ENCODE measurements at places on chromosomes 12 and 14.
A peak's percentile ranks its signal among the peaks of the same experiment; 100 is the strongest.

DNA sequence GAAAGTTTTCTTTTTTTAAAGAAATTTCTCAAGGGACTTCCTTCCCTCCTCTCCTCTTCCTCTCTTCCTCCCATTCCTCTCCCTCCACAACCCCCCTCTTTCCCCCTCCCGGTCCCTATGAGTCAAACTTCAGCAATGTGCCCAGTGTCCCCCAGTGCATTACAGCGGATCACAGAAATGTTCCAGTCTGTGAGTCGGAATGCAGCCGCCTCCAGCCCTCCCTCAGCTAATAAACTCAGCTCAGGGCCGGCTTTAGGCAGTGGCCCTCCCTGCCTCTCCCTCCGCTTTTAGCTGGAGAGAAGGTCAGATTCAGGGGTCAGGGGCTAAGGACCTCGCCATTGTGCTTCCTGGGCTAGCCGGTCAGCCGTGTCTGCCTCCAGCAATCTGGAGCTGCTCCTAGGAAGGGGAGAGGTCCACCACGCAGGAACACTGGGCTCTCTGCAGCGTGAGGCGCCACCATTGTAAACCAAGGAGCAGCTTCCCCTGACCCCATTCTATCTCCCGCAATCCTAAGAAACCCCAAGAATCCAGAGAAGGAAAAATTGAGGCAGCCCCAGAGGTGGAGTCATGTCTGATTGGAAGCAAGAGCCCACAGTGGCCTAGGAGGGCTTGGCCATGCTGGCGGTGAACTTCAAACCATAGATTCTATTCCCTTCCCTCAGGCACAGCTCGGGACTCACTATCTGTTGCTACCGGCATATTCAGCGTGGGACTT, 1.1 kb upstream of the HDAC7 start:
- no peak for DNase-seq

DNA sequence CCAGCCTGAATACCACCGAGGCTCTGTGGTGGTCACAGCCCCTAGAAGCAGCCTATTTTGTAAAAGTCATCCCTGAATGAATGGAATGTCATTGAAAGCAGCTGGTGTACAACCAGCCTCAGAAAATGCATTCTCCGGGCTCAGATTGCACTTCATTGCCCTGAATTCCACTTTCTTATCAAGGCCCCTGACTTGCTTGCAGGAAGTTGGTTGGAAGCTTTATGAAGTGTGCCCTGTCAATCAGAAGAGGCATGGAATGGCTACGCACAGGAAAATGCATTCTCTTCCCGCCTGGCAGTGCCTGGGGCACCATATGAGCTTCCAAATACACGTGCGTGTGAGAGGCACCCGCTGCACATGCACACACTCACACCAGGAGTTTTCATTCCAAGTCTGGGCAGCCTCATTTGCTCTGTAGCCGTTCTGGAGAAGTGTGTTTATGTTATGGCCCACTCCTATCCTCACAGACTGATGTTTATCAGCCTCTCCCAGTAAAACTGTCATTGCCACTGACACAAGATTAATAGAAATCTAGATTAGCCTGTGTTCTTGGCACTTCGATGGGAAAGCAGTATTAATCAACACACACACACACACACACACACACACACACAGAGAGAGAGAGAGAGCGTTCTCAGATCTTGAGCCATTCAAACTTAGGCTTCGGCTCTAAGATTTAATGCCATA, 63.9 kb downstream of the NUAK1 start:
- no peak for DNase-seq

GRCh38 chr12:6563448-6564050, 4.5 kb downstream of the NOP2 start:
- peak; percentile 76 for DNase-seq

- no peak for DNase-seq
Observed at GRCh38 chr12:70643939-70644338, 6.7 kb upstream of the PTPRB start.

- no peak for DNase-seq
Observed at GRCh38 chr12:93092649-93092945, 163.5 kb upstream of the EEA1 start.

DNA sequence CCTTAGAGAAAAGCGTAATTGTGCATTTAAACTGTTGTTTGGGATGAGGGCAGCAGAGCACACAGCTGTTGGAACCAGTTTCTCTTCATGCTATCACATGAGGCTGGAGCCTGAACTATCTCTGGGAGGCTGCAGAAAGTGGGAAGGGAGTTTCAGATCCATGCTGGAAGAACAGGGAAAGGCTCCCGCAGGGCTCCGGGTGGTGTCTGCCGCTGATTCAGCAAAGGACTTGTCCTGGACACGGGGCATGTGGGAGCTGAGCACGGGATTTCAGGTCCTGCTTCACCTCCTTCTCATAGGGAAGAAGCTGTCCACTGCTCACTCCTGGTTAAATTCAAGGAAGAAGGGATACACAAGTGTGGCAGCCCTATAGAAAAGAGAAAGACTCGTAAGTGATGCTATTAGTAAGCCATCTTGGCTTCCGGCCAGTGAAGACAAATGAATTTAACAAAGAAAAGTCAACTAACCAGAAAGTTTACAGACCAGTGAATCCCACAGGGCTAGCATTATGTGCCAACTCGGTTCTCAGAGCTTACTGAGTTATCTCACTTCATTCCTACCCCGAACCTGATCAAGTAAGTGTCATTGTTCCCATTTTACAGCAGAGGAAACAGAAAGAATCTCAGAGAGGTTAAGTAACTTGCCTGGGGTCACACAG, 6.7 kb upstream of the FZD10 start:
- no peak for DNase-seq

- no peak for DNase-seq
Observed at GRCh38 chr14:63487724-63488123, 55.5 kb downstream of the PPP2R5E start.

DNA sequence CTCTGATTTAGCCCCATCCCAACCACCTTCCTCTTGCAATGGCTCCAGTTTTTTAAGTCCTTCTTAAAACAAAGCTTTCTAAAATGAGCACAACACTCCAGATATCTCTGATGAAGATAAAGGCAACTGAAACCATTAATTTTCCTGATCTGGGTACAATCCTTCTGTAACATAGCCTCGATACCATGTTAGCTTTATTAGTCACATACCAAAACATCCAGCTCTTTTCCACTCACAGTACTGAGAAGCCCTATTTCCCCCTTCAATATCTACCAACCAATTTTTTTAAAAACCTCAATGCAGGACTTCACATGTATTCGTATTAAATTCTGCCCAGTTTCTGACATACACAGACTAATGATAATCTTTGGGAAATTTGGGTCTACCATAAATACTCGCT, 105.9 kb downstream of the MED13L start:
- DNase-seq = no peak

DNA sequence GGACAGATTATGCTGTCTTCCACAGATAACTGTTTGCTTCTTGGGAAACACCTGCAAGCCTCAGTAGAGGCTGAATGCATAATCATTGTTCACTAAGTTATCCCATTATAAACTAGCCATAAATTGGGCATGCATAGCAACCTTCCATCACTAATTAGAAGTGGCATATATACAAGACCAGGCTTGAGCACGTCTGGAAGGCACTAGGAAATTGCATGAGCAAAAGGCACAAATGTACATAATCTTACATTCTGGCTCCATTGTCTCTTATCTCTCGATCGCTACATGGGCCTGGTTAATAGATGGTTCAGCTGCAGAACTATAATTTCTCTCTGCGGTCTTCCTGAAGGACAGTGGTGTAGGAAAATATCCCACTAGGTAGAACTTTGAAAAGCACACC, 679.2 kb downstream of the RPL10L start:
- no peak for DNase-seq

DNA sequence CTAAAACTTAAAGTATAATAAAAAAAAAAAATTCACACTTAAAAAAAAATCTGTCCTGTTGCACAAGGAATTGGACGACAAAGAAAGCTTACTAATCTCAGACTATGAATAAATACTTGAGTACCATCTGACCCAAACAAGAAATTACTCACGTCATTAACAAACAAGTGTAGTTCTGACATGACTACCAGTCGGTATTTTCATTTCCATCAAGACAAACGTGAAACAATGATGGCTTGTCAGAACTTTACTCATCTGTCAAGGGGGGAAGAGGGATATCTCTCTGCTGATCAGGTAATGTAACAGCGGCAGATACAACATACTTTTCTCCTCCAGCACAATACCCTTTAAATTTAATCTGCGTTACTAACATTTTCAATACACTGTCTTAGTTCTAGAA, 78.3 kb downstream of the CDK17 start:
- DNase-seq = no peak
